ENCODE measurements at places on chromosomes 12 and 14.

DNA sequence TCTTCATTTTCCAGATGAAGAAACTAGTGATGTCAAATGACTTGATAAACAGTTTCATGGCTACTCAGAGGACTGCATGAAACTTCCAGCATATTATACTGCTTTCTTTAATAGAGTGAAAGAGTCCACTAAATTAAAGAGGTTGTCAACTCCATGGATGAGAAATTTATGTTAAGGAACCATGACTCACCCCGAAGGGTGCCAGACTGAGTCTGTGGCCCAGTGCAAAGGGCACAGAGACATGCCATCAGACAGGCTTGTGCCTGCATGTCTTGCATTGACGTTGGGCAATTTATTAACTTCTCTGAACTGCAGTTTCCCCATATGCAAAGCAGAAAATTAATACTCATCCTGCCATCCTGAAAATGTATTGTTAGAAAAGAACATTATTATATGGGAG lies 382.4 kb downstream of the APAF1 start:
- DNase-seq = peak; percentile 22

DNA sequence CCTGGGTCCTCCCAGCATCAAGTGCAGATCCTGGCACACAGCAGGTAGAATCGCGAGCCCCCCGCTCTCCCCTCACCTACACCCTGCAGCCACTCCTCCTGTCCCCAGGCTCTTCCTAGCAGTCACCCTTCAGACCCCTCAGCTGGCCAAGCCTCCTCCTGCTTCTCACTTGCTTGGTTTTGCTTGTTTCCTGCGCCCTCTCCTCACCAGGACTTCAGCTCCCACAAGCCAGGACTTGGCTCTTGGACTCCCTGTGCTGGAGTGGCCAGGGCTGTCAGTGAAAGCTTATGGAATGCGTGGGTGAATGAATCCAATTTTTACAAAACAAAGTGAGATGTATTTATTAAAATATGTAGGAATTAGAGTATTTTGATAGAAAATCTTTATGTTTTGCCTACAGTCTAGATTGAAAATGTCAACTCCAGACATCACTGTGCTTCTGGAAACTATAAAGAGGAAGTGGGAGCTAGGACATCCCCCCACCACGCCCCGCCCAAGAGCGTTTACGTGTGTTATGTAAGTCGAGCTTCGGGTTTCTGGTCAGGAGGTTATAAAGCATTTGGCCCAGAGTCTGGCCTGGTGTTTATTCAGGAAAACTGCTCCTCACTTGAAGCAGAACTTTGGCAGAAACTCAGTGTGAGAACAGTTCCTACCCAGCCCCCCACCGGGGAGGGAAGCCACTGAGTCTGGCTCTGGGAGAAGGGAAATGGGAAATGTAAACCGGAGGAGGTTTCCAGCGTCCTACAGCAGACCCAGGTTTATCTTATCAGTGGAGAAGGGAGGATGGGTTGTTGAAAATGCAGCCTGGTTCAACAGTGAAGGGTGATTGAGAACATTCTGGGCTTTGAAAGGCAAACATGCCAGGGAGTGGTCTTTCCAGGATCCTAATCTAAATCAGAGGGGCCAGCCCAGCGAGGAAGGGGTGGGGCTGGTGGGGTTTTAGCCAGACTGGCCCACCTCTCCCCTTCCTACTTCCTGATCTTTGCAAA lies 8.8 kb downstream of the ALDH2 start:
- DNase-seq = no peak

GRCh38 chr14:73634011-73634833 lies 10.6 kb upstream of the DNAL1 start:
- no peak for DNase-seq

- DNase-seq = no peak
Measured at GRCh38 chr12:57631566-57632072, 1.4 kb downstream of the B4GALNT1 start.

- DNase-seq = no peak
Measured at GRCh38 chr12:49891476-49891875, 12.2 kb downstream of the FAIM2 start.

DNA sequence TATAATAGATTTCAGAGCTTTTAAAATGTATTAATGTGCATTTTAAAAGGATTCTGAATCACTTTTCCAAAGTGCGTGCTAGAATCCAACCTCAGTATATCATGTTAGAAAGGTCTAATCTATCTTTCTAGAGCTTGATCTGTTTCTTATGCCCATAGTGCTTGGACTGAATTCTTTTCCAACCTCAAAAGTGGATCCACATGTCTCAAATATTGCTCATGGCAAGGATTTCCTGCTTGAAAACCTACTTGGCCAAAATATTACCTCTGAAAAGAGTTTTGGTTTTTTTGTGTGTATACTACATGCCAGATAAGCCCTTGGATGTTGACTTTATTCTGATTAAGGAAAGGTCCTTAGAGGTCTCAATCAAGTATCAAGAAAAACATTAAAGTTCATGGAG lies 16.9 kb upstream of the SLC6A15 start:
- no peak for DNase-seq

GRCh38 chr14:67461341-67461985 lies 27.1 kb downstream of the TMEM229B start:
- DNase-seq = peak; percentile 96

DNA sequence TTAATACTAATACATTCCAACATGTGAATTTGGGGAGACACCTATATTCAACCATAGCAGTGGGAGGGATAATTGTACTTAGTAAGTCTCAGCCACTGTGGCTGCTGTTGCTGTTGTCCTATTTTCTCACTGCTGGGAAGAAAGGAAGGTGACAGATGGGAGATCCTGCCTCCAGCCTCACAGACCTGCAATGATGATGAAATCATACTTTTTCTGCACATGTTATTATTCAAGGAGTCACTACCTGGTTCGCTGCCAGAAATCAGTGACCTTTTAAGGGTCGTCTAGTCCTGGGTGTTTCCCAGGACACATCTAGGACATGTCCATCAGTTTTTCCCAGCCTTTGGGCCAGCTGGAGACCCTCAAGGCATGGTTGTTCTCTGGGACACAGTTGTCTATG lies 106.2 kb upstream of the RPH3A start:
- no peak for DNase-seq

GRCh38 chr14:37167151-37168047 lies 5.0 kb downstream of the SLC25A21 start:
- DNase-seq = no peak

GRCh38 chr12:1611803-1612572 lies 17.0 kb upstream of the WNT5B start:
- no peak for DNase-seq

GRCh38 chr12:13536219-13536910 lies 339.8 kb downstream of the EMP1 start:
- no peak for DNase-seq

- DNase-seq = peak; percentile 37
Measured at GRCh38 chr12:92593734-92594402, 108.9 kb upstream of the PLEKHG7 start.

GRCh38 chr12:113479216-113479589 lies 7.5 kb upstream of the LHX5 start:
- DNase-seq = no peak

DNA sequence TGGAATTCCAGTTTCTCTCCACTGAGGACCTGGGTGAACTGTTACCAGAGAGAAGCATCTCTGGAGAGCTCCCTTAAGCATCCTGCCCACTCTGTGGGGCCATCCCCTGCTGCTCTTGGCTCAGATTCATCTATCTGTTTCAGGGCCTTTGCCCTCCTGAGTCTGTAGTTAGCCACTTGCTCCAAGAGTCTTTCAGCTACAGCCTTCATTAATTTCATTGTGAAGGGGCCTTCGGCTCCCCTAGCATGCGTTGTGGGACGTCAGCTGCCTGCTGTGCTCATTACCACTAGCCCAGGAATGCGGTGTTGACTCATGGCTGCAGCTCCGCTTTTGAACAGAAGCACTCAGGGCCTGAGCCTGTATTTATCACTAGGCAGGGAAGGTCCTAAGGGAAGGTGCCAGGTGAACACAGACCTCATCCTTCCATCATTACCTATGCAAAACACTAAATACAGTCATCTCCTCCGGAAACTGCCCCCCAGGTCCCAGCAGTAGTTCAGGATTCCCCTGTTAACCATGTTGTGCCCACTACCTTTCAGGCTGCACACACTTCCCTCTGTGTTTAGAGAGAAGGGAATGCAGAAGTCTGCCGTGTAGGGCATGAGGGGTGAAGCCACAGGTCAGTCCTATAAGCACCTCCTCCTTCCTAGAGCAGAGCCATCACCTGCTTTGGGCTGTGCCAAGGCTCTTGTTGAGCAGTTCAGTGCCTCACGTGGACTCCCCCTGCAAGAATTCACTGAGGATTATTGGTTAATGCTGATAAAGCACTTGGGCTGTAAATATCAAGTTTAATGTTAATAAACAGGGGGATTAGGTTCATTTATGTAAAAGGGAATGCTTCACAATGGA lies 191.4 kb downstream of the CACNA1C start:
- DNase-seq = peak; percentile 51

GRCh38 chr14:31957565-31957964 lies 119.5 kb upstream of the ARHGAP5 start:
- DNase-seq = no peak

DNA sequence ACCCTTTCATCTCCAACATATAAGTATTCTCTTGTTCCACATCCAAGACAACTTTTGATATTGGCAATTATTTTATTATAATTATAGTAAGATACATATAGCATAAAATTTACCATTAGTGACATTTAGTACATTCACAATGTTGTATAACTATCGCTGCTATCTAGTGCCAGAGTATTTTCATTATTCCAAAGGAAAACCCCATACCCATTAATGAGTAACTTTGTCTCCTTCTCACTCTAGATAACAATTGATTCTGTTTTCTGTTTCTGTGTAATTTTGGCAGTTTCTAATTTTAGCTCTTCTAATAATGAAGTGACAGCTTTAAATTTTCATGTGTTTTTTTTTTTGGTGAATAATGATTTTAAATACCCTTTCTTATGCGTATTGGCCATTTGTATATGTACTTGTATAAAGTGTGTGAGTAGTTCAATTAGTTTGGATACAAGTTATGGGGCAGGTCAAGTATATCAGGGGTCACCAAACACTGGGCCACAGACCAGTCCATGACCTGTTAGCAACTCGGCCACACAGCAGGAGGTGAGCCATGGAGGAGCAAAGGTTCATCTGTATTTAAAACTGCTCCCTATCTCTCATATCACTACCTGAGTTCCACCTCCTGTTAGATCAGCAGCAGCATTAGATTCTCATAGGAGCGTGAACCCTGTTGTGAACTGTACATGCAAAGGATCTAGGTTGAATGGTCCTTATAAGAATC lies 97.2 kb upstream of the SYT1 start:
- no peak for DNase-seq

DNA sequence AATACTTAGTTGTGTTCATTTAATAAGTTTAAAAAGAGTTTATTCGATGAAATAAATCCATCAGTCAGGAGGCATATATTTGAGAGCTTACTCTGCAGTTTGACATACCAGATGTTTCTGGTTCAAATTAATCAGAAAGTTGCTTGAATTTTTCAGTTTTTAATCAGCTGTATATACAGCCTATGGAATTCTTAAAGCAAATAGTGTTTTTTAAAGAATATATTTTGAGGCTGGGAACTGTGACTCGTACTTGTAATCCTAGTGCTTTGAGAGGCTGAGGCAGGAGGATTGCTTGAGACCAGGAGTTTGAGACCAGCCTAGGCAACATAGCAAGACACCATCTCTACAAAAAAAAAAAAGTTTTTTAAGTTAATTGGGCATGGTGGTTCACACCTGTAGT lies 112.1 kb downstream of the MON2 start:
- DNase-seq = no peak

GRCh38 chr12:57545809-57546437 lies 1.1 kb downstream of the DCTN2 start:
- peak; percentile 7 for DNase-seq

GRCh38 chr12:625998-626397 lies 37.2 kb downstream of the NINJ2 start:
- no peak for DNase-seq

DNA sequence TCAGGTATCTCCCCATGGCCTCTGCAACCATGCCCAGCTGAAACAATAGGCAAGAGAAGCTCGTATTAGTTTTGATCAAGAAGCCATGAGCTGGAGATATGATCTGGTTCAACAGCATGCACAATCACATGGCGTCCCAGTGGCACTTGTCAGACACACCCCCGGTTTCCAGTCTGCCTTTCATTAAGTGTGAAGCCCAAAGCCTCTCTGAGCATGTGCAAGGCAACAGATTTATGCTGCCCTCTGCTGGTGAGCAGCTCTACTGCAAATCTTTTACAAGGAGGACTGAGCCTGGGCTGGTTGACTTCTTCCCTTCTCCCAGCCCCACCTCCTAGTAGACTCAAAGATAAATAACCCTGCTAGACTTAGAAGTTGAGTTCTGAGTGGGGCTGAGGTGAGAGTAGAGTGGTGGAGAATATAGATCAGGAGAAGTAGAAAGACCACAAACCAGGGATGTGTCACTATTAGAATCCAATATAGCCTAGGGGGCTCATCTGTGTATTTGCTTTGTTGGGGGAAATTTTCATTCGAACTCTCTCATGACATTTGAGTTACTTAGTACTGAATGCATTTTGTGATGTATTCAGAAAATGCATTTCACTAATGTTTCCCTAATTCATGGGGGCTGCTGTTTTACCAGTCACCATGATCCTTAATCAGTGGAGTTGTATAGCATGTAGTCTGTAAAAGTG lies 53.7 kb upstream of the MBIP start:
- peak; percentile 25 for DNase-seq

- no peak for DNase-seq
Measured at GRCh38 chr12:501722-502447, 42.1 kb downstream of the B4GALNT3 start.

DNA sequence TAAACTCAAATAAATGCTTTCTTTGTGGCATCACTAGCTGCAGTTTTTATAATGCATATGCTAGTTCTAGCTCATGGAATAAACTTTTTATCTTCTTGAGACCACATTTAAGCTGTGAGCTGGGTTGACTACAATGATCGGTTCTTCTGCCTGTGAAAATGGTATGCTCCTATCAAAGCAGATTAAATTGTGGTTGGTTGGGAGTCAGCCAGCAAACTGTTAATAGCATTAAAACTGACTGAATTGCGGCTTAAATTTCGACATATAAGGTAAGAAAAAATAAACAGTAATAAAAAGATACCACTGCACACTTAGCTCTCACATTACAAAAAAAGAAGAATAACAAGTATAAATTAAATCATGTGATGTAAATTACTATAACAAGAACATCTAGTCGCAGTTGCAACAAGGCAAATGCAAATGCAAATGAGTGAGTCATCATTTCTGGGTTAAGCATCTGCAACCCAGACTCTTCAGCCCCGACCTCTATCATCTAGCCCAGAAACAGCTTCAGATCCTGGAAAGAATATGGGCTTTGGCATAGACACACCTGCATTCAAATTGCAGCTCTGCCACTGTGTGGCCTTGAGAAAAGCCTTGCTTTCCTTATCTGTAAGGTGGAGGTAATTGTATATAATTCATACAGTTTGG lies 19.8 kb upstream of the DHRS7 start:
- no peak for DNase-seq

DNA sequence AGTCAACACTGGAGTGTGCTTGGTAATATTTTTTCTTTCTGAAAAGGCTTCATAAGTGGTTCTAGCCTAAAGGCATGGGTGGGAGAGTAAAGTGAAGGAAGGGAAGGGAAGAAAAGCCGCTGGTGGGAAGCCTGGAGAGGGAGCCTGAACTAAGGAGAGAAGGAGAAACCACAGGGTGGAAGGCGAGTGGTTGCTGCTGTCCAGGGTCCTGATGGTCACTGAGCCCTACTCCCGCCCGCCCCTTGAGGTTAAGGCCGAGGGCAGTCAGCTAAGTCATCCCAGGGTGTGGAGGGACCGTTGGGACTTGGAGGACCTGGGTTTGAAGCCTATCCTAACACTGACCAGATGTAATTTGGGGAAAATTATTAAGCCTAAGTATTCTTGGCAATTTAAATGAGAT lies 189.1 kb downstream of the PIWIL1 start:
- no peak for DNase-seq

GRCh38 chr12:99388671-99389195 lies 258.8 kb upstream of the GARIN6 start:
- DNase-seq = no peak

- DNase-seq = no peak
Measured at GRCh38 chr12:115362339-115362976, 678.5 kb upstream of the TBX3 start.

Measured in epithelial cell of proximal tubule (primary cell).